Regular cardiac myocyte (primary cell): ENCODE measurements at places on chromosomes 3 and 15. TPM values are rescaled to one million over a fixed set of nuclear protein-coding genes. Genes with fewer than 3 reads are reported as not detected.

Gene NEK10
- 15.9 and 27.6 TPM in 2 replicates for total RNA-seq

Gene FGD5
- 0.58 and 0.85 TPM in 2 replicates for total RNA-seq

Gene FBXO40
- total RNA-seq, result not detected in 2 replicates

Gene SMARCC1
- 25.1 and 48.1 TPM in 2 replicates for total RNA-seq

Gene ASB14
- not detected in 2 replicates for total RNA-seq

Gene FBXL2
- total RNA-seq, result 10.0 and 21.1 TPM in 2 replicates

Gene SHC4
- 3.5 and 6.5 TPM in 2 replicates for total RNA-seq

Gene CPA3
- total RNA-seq, result not detected in 2 replicates

Gene ALDH1L1
- total RNA-seq, result 2.1 and 4.8 TPM in 2 replicates

Gene ARNT2
- 4.6 and 7.6 TPM in 2 replicates for total RNA-seq

Gene WNT5A
- 36.4 and 78.6 TPM in 2 replicates for total RNA-seq

Gene NR2E3
- total RNA-seq, result 0.38 TPM in 1 of 2 replicates, not detected in the other

Gene RBMS3
- total RNA-seq, result 41.4 and 81.2 TPM in 2 replicates

Gene PTH1R
- 0.38 and 0.85 TPM in 2 replicates for total RNA-seq

Gene SLC12A8
- 4.0 and 12.4 TPM in 2 replicates for total RNA-seq

Gene PAK2
- total RNA-seq, result 33.2 and 37.2 TPM in 2 replicates
